ENCODE measurements at places on chromosomes 5 and 9.

DNA sequence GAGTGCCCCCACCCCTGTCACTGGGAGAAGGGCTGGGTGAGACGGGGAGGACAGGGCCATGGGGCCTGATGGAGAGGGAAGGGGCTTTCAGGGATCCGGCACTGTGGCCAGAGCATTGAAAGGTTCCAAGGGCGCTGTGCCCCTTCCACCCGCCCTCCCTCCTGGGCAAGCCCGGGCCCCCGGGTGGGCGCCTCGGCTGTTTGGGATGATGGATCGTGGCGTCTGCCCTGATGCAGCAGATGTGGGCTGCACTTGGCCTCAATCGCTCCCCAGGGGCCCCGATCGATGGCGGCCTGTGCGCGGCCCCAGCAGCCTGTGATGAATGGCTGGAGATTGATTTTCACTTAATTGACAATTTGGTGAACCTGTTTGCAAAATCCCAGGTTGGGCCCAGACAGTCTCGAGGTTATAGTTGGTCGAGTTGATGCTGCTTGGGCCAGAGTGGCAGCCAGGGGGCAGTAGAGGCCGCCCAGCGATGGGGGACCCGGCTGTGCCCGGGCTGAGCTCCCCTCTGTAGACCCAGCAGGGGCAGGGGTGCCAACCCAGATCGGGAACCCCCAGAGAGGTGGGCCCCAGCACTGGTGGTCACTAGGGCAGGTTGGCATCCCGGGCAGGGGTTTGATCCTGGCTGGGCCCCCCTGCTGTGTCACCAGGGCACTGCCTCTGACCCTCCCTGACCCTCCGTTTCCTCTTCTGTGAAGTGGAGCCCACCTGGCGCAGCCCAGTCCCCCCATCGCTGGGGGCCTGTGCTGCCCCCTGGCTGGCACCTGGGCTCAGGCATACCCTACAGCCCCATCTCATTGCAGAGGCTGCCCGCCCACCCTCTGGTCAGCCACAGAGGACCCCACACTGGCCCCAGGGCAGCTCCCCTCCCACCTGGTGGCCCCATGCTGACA, 34.7 kb downstream of the LHX3 start:
- DNase-seq = no peak

DNA sequence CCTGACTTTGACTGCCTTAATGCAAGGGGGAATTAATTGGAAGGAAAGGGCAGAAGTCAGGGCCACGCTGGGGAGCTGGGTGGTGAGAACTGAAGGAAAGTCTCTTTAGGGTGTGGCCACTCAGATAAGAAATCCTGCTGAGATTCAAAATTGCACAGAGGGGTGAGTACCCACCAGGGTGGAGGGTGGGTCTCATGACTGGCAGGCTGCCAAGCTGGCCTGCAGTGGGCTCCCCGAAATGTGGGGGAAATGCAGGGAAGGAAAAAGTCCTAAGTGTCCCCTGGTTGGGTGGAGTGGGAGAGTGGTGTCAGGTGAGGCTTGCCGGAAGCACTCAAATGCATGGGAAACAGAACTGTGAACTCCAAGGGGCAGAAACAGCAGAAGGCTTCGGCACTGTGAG, 24.1 kb downstream of the TSPAN17 start:
- DNase-seq = no peak

DNA sequence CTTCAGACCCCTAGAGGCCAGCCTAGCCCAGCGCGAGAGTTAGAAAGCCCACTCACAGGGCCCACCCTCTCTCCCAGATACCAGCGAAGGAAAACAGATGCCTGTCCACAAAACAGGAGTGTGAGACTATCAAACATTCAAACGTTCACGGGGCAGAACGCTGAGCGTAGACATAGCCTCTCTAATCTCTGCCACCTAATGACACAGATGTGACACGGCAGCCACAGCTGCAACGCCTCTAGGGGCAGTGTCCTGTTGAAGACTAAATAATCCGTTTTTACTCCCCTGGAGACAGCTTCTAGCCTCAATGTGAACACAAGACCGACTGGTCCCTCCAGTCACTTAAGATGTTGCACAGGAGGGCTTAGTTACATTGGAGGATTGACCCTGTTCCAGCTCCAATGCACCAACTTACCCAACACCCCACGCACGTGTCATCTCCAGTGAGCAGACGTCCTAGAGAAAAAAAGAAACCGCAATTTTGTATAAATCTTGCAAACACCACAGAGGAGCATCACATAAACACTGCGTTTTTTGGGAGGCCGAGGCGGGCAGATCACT, 14.3 kb downstream of the DIPK1B start:
- peak; percentile 53 for DNase-seq

GRCh38 chr5:149144637-149145036, 3.3 kb downstream of the ABLIM3 start:
- DNase-seq = no peak

All from fibroblast of gingiva (primary cell).